ENCODE measurements at places on chromosomes 4 and X. TPM values are rescaled to one million over a fixed set of nuclear protein-coding genes. Genes with fewer than 3 reads are reported as not detected.

- DNase-seq = no peak
- no peak overlapping the region for H3K27ac ChIP-seq
- H3K36me3 ChIP-seq = no peaks in the 10 kb centered on the region
- no peaks in the 10 kb centered on the region for H3K27me3 ChIP-seq
- H3K4me1 ChIP-seq = no peaks in the 10 kb centered on the region
- no peak overlapping the region for H3K4me3 ChIP-seq
These were observed 1.3 kb upstream of the PTTG2 start for GRCh38 chr4:37958932-37959331.

The RAB40AL gene
- total RNA-seq = 2.9 TPM

DNA sequence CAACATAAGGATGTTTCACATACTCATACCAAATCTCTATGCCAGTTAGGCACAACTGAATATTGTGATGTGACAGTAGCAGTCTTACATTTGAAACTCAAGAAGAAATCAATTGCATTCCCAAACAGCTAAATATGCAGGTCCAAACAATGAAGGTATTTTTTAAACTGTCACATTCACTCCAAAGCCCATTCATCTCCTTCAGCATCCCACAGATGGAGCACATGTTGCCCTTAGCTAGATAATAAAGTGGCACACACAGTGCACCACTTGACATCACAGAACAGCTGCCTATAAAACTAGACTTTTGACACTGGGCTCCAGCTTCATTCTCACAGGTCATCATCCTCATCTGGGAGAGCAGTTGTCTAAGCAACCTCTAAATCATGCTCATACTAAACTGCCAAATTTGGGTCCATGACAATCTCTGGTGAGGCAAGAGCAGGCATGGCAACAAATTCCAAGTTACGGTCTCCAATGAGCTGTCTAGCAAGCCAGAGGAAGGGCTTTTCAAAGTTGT is 26.2 kb upstream of the ARHGEF6 start:
- H3K27me3 ChIP-seq = no peaks in the 10 kb centered on the region
- no peaks in the 10 kb centered on the region for H3K4me1 ChIP-seq
- H3K36me3 ChIP-seq = no peaks in the 10 kb centered on the region
- no peak for DNase-seq
- H3K27ac ChIP-seq = no peak overlapping the region

GRCh38 chrX:20500949-20501348 is 234.2 kb upstream of the RPS6KA3 start:
- H3K4me3 ChIP-seq = no peak overlapping the region
- H3K36me3 ChIP-seq = no peaks in the 10 kb centered on the region
- no peaks in the 10 kb centered on the region for H3K27me3 ChIP-seq
- H3K27ac ChIP-seq = no peak overlapping the region
- H3K4me1 ChIP-seq = no peaks in the 10 kb centered on the region

DNA sequence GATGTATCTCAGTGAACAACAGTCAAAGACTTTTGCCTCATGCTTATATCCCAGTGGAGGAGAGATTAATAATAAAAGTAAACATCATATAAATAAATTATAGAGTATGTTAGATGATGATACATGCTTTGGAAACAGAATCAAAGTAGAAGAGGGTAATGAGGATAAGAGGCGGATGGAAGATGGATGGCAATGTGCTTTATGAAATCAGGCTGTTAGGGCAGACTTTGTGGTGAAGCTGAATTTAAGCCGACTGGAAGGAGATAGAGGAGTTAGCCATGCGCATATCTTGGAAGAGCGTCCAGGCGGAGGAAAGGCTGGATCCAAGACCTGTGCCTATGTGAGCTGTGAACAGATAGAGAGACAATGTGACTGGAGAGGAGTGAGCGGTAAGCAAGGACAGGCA is 74.9 kb upstream of the GUCY1A1 start:
- H3K27me3 ChIP-seq = no peaks in the 10 kb centered on the region
- no peak overlapping the region for H3K4me3 ChIP-seq
- H3K27ac ChIP-seq = no peak overlapping the region
- H3K4me1 ChIP-seq = no peaks in the 10 kb centered on the region
- DNase-seq = no peak

The TEX13C gene
- total RNA-seq = not detected

GRCh38 chr4:55733932-55734331 is 85.7 kb upstream of the EXOC1L start:
- H3K4me3 ChIP-seq = no peak overlapping the region
- no peak overlapping the region for H3K27ac ChIP-seq
- H3K27me3 ChIP-seq = no peaks in the 10 kb centered on the region
- H3K4me1 ChIP-seq = no peaks in the 10 kb centered on the region

DNA sequence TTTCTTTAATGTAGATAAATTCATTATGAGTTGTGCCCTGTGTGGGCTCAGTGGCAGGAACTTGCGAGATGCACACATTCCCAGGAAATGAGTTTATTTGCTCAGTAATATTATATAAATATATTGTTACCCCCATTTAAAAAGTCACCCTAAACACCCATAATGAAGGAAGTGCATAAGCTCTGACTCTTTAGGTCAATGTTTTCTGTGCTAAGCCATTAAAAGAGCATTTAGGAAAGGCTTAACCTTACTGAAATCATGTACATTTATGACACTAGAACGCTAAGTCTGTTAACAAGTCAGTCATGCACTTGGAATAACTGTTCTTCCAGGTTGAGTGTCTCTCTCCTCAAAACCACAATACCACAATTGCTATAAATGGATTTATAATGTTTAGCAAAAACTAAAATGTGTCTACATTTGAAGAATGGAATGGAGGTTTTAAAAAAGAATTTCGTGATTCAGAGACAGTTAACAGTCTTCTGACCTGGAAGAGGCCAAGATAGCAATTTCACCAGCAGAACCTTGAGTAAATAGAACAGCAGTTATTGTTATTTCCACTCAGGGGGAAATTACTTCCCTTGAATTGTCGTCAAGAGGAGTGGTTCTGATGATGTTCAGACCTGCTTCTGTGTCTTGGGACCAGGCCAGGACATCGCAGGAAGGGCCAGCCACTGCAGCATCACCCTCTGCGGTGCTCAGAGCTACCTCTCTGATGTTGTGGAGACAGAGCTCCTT is 91.1 kb upstream of the VEGFC start:
- H3K27me3 ChIP-seq = no peaks in the 10 kb centered on the region
- DNase-seq = no peak
- H3K4me3 ChIP-seq = no peak overlapping the region
- no peaks in the 10 kb centered on the region for H3K36me3 ChIP-seq
- H3K4me1 ChIP-seq = no peaks in the 10 kb centered on the region
- no peak overlapping the region for H3K27ac ChIP-seq

The AREG gene
- total RNA-seq = 0.57 TPM

GRCh38 chrX:499870-500364 is 113.2 kb upstream of the PPP2R3B start:
- H3K27ac ChIP-seq = no peak overlapping the region
- no peaks in the 10 kb centered on the region for H3K36me3 ChIP-seq
- no peaks in the 10 kb centered on the region for H3K4me1 ChIP-seq
- no peaks in the 10 kb centered on the region for H3K27me3 ChIP-seq
- DNase-seq = no peak

The CLNK gene
- 0.30 TPM for total RNA-seq

DNA sequence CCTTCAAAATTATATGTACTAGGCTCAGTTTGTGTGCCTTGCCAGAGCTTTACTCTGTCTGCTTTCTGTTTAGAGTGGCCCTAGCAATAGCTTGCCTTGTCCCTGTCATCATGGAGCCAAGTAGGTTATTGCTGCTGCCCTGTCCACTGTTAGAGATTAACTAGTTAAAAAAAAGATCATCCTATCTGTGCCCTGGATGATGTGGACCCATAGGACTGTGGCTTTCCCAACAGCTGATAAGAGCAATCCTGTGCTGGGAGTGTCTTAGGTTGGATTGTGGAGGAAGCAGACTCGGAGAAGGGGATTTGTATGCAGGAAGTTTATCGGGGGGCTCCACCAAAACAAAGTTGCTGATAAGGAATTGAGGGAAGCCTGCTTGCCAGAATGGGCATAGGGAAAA is 23.8 kb downstream of the PPP1R2C start:
- H3K27ac ChIP-seq = no peak overlapping the region
- H3K4me1 ChIP-seq = no peaks in the 10 kb centered on the region

- peak overlapping the region; percentile 60 for H3K4me3 ChIP-seq
- H3K4me1 ChIP-seq = no peaks in the 10 kb centered on the region
- H3K27ac ChIP-seq = peak overlapping the region; percentile 53
These were observed 1.2 kb upstream of the TADA2B start for GRCh38 chr4:7041801-7042502.

The ACE2 gene
- total RNA-seq = 0.88 TPM

DNA sequence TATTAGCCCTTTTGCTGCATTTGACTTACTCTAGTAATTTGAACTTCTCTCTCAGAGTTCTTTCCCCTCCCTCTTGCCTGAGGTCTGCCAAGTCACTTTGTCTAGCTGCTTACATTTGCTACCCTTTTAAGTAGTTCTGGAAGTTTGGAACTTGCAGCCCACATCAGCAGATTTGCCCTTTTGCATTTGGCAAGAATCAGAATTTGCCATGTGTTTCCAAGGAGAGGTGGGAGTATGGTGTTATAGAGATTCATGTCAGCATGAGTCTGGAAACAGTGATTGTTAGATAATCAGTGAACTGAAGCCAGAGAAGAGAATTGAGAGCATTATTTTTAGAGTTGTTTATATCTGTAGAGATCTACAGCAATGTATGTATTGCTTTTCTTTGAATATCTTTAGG is 52.1 kb downstream of the KLHL34 start:
- H3K36me3 ChIP-seq = no peaks in the 10 kb centered on the region
- no peak overlapping the region for H3K4me3 ChIP-seq
- H3K27me3 ChIP-seq = no peaks in the 10 kb centered on the region
- no peaks in the 10 kb centered on the region for H3K4me1 ChIP-seq
- no peak overlapping the region for H3K27ac ChIP-seq

The FAM53A gene
- total RNA-seq = 1.5 TPM

GRCh38 chr4:173405840-173406606 is 7.1 kb upstream of the SCRG1 start:
- H3K27me3 ChIP-seq = no peaks in the 10 kb centered on the region
- peaks cover 2% of the 10 kb centered on the region for H3K4me1 ChIP-seq
- no peaks in the 10 kb centered on the region for H3K36me3 ChIP-seq
- DNase-seq = no peak
- no peak overlapping the region for H3K27ac ChIP-seq

DNA sequence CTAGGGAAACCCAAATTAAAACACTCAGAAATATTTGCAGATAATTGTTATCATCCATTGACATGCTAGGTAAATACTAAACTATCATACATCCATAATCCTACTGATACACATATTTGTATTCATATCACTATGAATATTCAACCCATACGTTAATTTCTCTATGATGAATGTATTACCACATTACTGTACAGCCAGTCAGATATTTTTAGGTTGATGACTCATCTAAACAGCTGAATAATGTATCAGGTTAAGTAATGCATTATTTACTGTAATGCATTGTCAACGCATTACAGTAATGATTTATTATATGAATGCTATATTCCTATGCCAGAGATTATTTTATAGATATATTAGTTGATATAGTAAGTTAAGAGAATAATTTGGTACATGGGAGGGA is 37.1 kb downstream of the VEGFC start:
- no peak overlapping the region for H3K4me3 ChIP-seq
- H3K27me3 ChIP-seq = no peaks in the 10 kb centered on the region
- H3K4me1 ChIP-seq = no peaks in the 10 kb centered on the region
